Muscle of leg (tissue), 16 donors: ENCODE measurements at places on chromosomes 2 and 18. TPM values are rescaled to one million over a fixed set of nuclear protein-coding genes. Genes with fewer than 3 reads are reported as not detected.

GRCh38 chr2:25103287-25103871 is 61.5 kb downstream of the EFR3B start:
- no peaks in the 10 kb centered on the region for H3K36me3 ChIP-seq
- no peak overlapping the region for H3K27ac ChIP-seq
- no peak for DNase-seq
- no peaks in the 10 kb centered on the region for H3K27me3 ChIP-seq
- no peak overlapping the region for H3K4me3 ChIP-seq

- peak; percentile 60 for DNase-seq
- no peak overlapping the region for H3K4me3 ChIP-seq
- H3K27ac ChIP-seq = peak overlapping the region; percentile 77
- H3K36me3 ChIP-seq = no peaks in the 10 kb centered on the region
- peaks cover 20% of the 10 kb centered on the region for H3K4me1 ChIP-seq
- H3K27me3 ChIP-seq = no peaks in the 10 kb centered on the region
Measured at GRCh38 chr2:48560546-48561209, 30.7 kb downstream of the STON1 start.

DNA sequence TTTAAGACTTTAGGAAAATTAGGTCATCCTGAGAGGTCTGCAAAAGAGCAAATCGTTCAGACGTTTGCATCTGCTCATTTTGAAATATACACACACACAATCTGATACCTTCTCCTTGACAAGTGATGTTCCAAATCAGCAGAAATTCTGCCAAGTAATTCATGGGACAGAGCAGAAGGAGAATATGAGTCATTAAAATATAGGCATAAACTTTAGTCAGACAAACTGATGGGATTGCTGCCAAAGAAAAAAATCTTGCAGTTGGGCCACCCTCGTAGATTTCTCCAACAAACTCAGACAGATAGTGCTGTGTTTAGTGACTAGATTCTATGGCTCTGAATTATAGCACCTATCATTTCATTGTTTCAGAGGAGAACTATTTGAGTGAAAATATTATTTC is 336.3 kb downstream of the NYAP2 start:
- H3K27me3 ChIP-seq = no peaks in the 10 kb centered on the region
- H3K27ac ChIP-seq = no peak overlapping the region
- peak; percentile 86 for DNase-seq
- no peak overlapping the region for H3K4me3 ChIP-seq
- H3K36me3 ChIP-seq = no peaks in the 10 kb centered on the region

- no peak for DNase-seq
- no peaks in the 10 kb centered on the region for H3K4me1 ChIP-seq
- no peak overlapping the region for H3K27ac ChIP-seq
- no peaks in the 10 kb centered on the region for H3K36me3 ChIP-seq
- H3K4me3 ChIP-seq = no peak overlapping the region
- H3K27me3 ChIP-seq = no peaks in the 10 kb centered on the region
Measured at GRCh38 chr2:111105926-111106325, 14.8 kb upstream of the BCL2L11 start.

Gene CRYGB
- not detected for polyA plus RNA-seq
